PC-9 (cell line): ENCODE measurements at places on chromosomes 2 and 18. TPM values are rescaled to one million over a fixed set of nuclear protein-coding genes. Genes with fewer than 3 reads are reported as not detected.

The SPIRE1 gene
- total RNA-seq: 26.1 and 36.4 TPM in 2 replicates

The ARHGAP15 gene
- not detected in 2 replicates for total RNA-seq

The RFTN2 gene
- total RNA-seq: not detected in 2 replicates

The CAPN14 gene
- total RNA-seq: 0.35 TPM in 2 replicates

DNA sequence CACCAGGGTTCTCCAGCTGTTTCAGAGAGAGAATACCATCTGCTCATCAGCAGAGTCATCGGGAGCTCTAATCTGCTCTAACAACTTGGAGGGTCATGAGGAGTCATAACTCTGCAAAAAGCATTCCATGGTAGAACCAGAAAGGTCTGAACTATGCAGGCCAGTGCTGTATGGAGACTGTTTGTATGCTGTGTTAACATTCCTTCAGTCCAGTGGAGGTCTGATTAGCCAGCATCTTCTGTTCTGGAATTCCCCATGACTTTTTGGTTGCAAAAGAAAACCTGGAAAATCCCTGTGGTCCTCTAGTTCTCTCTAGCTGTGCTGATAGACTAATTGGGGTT, 9.4 kb upstream of the ITGB6 start:
- H3K27ac ChIP-seq: peak overlapping the region; percentile 98
- no peaks in the 10 kb centered on the region for H3K36me3 ChIP-seq
- H3K4me1 ChIP-seq: peaks cover 60% of the 10 kb centered on the region
- no peak overlapping the region for H3K4me3 ChIP-seq
- no peak for DNase-seq
